Activated T-helper 1 cell treated with anti-CD3 and anti-CD28 coated beads, Interleukin-12 subunit alpha, Interleukin-12 subunit beta, Interleukin-2, Interleukin-4 antibody, amounts not matched to agents 30 ng/mL and 10 ng/mL and 1 ng/mL, durations not matched to agents 14 hours and 24 hours and 36 hours (primary cell): ENCODE measurements at places on chromosomes 2 and 18. TPM values are rescaled to one million over a fixed set of nuclear protein-coding genes. Genes with fewer than 3 reads are reported as not detected.

Gene IL1R2
- 1.1 and 1.3 TPM in 2 replicates for total RNA-seq

Gene RBKS
- total RNA-seq = 0.76 and 0.83 TPM in 2 replicates

DNA sequence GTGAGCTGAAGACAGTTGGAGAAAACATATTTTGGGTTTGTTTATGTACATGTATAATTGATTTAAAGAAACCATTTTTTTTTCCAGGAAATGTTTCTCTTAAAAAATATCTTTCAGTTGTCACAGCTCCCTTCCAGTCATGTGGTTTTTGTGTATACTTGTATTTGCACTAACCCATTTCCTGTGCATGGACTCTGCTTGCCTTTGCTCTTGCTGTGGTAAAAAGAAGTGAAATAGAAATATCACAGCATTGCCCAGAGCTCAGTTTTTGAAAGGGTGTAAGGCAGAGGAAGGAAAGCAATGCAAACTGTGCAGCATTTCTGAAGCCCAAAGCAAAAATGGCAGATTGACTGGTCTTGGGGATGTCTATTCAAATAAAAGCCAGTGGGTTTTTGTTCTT, 10.4 kb upstream of the DOCK10 start:
- DNase-seq = peak; percentile 50

DNA sequence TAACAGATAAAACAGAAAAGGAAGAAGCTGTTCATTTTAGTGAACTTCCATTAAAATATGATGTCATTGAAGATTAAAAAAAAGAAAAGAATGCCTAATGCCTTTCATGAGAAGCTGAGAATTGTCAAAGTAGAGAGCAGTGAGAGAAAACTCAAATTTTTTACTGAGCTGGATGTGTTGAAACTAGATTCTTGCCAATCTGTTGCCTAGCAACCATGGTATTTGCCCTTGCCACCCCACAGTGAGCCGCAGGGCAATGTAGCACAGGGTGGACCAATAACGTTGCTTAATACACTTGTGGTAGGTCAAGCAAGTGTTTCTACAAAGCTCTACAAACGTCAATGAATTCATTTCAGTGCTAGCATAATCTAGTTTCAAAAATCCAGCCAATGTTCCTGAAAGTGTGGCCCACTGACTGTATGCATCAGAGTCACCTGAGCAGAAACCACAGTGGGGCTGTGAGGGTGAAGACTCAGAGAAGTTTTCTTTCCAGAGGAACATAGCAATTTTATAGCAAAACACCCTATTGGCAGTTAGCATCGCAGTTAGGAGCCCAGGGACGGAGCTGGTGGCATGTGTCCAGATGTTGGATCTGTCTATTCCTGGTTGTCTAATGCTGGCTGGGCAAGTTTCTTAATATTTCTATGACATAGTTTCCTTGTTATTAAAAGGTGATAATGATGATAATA, 132.2 kb downstream of the DOCK10 start:
- no peak for DNase-seq

DNA sequence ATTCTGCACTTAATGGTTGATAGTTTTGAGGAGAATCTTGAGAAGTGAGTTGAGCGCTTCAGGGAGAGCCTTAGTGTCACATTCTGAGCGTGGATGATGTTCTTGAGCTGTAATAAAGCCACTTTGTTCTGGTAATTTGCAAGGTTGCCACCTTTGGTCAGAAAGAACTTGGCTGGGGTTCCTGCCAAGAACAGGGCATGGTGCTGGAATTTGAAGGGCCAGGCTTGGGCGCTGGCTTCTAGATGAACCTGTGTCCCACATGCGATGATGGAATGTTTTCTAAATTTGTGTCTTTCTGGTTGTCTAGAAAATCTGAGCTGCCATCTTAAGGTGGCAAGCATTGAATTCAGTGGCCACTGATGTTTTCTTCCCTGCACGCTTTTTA, 124.1 kb upstream of the EML6 start:
- no peak for DNase-seq
